ENCODE measurements at places on chromosomes 4 and X.

DNA sequence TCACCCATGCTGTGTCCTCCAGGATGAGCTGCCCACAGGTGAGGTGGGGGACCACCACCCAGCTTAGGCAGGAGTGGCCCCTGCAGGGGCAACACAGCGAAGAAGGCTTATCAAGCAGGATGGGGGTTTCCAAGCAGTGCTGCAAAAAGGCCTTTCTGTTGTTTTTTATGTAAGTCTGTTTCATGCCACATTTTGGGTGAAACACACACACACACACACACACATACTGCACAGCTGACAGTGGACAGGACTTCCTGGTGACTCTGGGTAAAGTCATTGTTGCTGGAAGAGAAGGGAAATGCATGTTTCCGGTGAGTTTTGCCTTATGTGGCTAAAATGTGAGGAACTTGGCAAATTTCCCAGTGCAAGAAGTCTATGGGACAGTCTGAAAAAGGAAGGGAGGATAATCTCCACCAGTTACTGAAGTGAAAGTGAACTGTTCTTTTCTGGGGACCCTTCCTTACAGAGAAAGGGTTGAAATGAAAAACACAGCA lies 119.2 kb downstream of the IRF2 start:
- no peak for DNase-seq

GRCh38 chr4:17077105-17077504 lies 178.7 kb upstream of the LDB2 start:
- no peak for DNase-seq

- no peak for DNase-seq
Measured at GRCh38 chr4:104210420-104210819, 284.3 kb downstream of the CXXC4 start.

- no peak for DNase-seq
Measured at GRCh38 chrX:725971-726370, 95.4 kb downstream of the SHOX start.

GRCh38 chrX:38991656-38992440 lies 190.6 kb downstream of the MID1IP1 start:
- no peak for DNase-seq

DNA sequence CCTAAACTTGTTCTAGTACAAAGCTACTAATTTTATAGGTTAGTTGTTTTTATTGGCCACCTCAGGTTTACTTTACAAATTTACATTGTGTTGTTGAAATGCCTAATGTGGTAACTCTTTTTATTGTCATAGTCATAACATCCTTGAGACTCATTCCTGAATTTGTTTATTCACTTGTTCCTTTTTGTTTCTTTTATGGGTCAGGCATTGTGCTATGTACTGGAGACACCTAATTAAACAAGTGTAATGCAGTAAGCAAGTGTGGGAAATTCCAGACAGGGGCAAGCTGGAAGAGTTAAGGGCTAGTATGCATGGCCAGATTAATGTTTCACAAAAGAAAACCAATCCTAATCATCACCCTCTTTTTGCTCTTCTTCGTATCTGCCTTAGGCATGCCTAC lies 30.5 kb upstream of the TTC29 start:
- DNase-seq = no peak

DNA sequence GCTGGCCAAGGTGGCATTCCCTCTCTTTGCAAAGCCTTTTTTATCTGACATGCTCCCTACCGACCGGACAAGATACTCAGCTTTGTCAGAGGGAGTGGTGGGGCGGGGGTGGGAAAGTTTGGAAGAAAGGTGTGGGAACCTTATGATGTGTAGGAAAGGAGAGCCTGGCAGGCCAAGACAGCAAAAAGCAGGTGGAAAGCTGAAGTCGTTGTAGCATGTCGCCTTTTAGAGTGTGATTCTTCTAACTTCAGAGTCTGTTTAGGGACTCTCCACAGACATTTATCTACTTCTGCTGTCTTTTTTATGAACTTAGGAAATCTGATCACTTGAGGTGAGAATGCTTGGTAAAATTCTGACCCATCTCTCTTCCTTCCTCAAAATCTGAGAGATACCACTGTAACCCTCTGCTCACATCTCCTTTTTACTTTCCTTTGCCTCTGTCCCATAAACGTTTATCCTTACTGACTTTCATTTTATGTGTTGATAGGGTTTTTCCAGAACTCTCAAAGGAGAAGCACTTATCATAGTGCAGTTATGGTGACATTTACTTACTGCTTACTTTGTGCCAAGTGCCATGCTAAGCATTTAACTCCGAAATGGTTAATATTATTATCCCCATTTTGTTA lies 8.2 kb upstream of the RUFY3 start:
- DNase-seq = no peak

- DNase-seq = no peak
Measured at GRCh38 chrX:109952985-109953905, 49.7 kb upstream of the TMEM164 start.

DNA sequence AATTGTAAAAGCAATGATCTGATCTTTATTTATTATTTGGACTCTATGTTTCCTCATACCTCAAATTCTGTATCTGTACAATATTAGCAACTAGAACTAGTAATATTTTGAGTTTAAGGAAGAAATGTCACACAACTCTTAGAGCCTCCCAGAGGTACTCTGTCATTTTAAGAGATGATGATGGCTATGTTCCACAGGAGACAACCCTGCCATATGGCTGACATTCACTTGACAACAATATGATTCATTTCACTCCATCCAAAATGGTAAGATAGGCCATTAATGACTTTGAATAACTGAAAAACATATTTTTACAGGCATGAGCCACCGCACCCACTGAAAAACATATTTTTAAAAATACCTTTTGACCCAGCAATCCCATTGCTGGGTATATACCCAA lies 190.3 kb downstream of the MAML3 start:
- DNase-seq = no peak

DNA sequence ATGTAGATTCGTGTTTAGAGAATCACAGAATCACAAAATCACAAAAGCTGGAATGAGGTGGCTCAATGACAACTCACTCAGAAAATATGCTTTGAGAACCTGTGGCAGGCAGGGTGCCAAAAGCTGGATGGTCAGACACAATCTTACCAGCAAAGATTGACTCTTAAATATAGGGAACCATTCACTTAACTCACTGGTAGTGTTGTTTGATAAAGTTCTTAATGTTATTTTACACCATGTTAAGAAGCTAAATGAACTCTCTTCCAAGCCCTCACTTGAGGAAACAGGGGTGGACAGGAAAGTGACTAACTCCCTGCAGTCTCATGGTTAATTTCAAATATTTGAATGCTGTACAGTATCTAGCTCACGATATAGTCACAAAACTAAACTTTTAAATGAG lies 5.7 kb upstream of the SCOC start:
- no peak for DNase-seq

- DNase-seq = no peak
Measured at GRCh38 chr4:25209702-25210101, 24.1 kb upstream of the PI4K2B start.

DNA sequence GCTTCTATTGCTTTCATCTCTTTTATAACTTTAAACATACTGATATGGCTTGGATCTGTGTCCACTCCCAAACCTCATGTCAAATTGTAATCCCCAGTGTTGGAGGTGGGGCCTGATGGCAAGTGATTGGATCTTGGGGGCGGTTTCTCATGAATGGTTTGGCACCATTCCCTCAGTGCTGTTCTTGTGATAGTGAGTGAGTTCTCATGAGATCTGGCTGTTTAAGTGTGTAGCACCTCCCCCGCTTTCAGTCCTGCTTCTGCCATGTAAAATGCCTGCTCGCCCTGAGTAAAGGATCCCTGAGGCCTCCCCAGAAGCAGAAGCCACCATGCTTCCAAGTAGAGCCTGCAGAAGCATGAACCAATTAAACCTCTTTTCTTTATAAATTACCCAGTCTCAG lies 17.7 kb downstream of the MND1 start:
- no peak for DNase-seq
